Stimulated activated CD8-positive, alpha-beta memory T cell treated with anti-CD3 and anti-CD28 coated beads, Interleukin-12 subunit alpha, Interleukin-12 subunit beta, amount 100 ng/mL, for 1 hour (primary cell): ENCODE measurements at places on chromosomes 6 and 20.

GRCh38 chr20:58950603-58951002 lies 30.5 kb upstream of the NELFCD start:
- DNase-seq: no peak

DNA sequence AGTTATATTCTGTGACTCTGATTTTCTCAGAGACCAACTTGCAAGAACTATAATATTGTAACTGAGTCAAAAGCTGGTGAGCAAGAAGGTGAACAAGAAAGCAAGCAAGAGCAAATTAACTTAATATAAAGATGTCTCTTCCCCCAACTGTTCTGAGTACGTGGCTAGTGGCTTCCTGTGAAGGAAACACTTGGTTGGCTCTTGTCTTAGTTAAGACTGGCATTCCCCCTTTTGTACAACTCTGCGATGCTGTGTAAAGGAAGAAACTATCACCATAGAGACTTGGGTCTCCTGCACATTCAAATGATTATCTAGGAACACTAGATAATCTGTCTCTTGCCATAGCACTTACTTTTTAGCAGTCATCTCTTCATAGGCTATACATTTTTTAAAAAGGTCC lies 47.3 kb upstream of the TNFAIP3 start:
- DNase-seq: no peak

DNA sequence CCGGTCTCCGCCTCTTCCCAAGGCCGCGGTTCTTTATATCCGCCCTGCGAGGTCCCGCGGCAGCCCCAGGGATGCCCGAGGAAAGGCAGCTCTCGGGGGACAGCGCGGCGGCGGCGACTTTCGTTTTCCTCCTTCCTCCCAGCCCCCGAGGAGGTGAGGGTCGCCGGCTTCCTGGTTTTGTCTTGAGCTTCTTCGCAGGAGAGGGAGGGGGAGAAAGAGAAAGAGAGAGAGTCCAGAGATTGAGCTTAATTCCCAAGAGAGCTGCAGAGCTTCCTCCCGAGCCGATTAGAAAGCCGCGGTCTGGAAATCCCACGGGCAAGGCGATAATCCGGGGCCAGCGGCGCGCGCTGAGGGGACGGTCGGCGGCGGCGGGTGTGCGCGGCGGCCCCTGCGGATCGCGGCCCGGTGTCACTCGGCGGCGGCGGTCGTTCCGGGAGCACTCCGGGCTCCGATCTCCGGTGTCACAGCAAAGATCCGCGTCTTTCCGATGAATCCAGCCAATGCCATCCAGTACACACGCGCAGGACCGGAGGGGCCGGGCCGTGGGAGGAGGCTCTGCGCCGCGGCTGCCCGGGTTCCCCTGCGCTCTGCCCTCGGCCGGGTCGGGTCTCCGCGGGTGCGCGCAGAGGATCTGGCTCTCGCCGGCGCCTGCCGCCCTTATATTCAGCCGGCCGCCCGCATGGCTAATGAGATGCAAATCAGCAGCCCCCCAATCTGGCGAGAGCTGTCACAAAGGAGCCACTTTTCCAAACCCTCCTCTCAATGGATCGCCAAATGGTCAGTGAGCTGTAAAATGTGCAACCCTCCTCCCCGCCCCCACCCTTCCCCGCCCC lies at the start of gene DLL1:
DLL1 (minus strand) TSS at position 783 of the 833 bp plus-strand sequence. CDS start 939 bp downstream, outside the sequence.
- DNase-seq: no peak

- DNase-seq: no peak
Observed at GRCh38 chr20:1536893-1537730, 20.4 kb downstream of the SIRPD start.

DNA sequence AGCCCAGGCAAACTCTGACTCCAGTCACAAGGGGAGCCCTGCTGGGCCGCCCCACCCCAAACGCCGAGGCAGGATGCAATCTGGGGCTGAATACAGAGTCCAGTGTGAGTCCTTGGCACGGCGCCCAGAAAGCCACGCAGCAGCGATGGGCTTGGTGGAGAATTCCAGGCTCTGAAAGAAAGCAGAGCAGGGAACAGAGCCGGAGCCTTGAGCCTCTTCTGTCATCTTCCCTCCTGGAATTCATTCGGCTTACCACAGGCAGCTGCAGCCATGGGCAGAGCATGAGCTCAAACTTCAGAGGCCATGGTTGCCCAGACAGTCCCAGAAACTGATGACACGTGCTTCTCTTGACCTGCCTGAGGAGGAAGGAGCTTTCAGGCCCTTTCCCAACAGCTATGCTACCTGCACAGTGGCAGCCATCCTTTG lies 441.1 kb upstream of the JARID2 start:
- DNase-seq: no peak

GRCh38 chr6:88422831-88423230 lies 256.7 kb upstream of the CNR1 start:
- DNase-seq: no peak

- DNase-seq: no peak
Observed at GRCh38 chr6:155406801-155407200, 48.8 kb downstream of the NOX3 start.

DNA sequence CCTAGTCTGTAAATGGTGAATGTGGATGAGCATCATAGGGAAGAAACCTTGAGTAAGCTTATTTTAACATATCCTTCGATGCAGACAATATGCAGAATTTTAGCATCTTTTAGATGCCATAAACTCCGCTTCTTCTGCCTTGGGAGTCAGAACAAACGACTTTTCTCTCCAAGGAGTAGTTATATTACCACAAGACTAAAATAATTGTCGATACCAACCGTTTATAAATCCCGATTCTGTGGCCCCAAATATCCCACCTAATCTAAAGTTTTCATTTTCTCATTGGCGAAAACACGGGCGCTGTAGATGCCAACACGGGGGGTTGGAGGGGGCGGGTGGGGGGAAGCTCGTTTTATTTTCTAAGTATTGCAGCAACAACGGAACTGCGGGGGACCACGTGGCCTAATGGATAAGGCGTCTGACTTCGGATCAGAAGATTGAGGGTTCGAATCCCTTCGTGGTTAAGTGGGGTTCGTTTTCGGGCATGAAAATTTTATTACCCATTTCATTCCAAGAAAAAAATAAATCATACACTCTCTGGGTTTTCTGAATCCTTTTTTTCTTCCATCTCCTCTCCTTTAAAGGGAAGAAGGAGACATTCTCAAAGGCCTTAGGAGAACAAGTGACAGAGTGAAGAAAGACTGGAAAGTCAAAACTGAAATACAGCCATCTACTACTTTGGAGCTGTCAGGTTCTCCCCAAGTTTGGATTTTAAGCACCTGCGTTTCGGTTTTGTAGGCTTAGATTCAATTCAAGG lies 65.5 kb upstream of the BTN3A2 start:
- DNase-seq: no peak
